ENCODE measurements at places on chromosomes 16 and 17.

DNA sequence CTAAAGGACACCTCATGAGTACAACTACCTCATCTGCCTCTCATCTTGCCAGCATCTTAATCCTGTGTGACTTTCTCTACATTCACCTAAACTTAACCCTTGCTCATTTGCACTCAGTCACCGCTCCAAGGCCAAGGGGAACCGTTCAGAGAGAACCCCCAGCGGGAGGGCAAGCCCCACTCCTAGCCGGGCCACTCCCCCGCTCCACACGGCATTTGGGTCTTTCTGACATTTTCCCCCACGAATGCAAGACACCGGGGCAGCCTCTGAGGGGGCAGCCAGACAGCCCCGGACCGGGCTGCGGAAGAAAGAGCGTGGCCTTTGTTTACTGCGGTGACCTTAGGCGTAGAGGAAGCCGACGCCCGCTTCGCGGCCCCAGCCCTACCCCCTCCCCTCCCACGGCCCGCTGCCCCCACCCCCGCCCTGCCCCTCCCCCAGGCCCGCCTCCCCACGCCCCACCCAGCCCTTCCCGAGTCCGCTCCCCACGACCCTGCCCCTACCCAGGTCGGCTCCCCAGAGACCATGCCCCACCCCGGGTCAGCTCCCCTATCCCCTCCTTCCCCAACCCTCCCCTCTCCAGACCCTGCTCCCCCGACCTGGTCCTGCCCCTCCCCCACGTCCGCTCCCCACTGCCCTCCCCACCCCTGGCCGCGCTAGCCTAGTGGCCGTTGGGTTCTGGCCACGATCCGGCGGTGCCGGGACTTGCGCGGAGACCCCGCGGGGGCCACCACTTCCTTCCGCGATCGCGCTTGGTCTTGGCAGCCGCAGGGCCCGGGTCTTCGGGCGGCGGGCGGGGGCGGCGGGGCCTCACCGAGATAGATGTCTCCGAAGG, 789 bp downstream of the CSNK1D start:
- peak; percentile 35 for DNase-seq

- DNase-seq: no peak
These were observed 6.2 kb downstream of the BCL6B start for GRCh38 chr17:7029096-7029495.

GRCh38 chr16:85126394-85126704, 14.1 kb upstream of the CIBAR2 start:
- DNase-seq: no peak

DNA sequence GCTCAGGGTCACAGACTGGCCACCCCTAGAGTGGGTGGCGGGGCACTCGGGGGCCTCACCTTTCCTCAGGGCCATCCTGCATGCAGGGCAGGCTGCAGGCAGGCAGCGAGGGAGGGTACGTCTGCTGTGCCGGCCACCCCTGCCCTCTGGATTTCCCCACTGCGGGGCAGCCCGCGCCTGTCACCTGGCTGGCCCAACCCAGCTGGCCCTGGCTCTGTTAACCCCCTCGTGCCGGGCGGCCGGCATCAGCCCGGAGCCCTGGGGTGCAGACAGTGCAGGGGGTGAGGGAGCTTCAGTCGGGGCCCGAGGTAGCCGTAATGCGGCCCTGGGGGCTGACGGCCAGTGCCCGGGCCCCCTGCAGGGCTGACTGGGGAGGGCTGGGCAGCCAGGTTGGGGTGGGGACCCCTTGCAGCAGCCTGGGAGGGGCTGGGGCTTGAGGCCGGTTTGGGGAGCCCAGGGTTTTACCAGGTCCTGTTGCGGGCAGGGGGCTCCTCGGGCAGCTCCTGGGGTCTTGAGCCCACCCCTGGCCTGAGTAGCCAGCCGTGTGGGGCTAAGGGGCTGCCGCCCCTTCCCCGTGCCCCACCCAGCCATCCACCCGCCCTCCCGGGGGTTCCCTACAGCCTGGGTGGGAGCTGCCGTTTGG, at the start of gene IGFALS:
TSS of gene IGFALS (minus strand) at position 128 of the 643 bp plus-strand sequence. CDS start at position 75, 53 bp downstream.
- DNase-seq: no peak

GRCh38 chr16:78656887-78657286, 557.4 kb downstream of the WWOX start:
- no peak for DNase-seq

DNA sequence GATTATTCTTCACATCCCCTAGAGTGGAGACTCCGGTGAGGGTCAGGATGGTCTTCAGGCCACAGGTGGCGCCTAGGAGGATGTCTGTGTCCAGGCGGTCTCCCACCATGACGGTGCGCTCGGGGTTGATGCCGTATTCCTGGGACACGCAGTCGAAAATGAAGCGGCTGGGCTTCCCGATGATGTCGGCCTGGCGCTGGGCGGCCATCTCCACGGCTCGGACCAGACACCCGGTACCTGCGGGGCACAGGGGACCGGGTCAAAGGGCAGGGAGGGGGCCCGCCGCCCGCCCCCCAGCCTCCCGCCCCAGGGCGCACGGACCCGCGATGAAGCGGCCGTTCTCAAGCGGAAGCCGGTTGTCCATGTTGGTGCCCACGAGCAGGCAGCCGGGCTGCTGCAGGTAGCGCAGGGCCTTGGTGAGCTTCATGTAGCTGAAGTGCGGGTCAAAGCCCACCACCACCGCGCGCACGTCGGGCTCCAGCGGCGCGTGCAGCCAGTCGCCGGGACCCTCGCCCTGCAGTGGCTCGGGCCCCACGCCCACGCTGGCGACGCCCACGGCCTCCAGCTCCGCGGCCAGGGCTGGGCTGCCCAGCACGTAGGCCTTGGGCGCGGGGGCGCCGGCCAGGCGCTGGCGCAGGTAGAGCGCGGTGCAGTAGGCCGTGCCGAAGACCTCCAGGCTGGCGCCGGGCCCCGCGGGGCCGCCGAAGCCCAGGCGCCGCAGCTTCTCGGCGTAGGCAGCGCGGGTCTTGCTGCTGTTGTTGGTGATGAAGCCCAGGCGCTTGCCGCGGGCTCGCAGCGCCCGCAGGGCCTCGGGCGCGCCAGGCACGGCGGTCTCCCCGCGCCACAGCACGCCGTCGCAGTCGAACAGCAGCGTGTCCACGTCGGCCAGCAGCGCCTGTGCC, 572 bp downstream of the PGP start:
- no peak for DNase-seq

- DNase-seq: peak; percentile 60
These were observed 186.0 kb upstream of the TNRC6C start for GRCh38 chr17:77772461-77772897.

- DNase-seq: no peak
These were observed 23.0 kb downstream of the ARHGAP23 start for GRCh38 chr17:38451030-38451839.

DNA sequence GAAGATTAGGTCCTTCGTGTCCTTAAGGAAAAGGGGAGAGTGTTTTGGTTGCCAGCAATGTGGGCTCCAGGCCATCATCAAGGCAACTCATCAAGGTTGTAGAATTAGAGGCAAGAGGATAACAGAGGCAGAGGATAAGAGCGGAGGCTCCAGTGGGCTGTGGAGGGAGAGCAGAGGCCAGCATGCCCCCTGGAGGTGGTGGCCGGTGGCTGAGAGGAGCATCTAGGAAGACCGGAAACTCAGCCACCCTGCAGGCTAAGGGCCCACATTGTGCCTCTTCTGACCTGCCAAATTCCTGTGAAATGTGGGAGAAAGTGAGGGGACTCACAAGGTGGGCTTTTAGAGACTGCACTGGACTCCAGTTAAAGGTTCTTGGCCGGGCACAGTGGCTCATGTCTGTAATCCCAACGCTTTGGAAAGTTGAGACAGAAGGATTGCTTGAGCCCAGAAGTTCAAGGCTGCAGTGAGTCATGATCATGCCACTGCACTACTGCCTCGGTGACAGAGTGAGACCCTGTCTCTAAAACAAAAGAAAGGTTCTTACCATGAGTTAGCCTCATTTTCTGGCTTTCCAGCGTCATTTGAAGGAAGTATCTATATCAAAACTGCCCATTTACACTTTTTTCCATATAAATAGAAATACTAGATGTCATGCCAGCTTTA, 62.7 kb upstream of the ADORA2B start:
- DNase-seq: no peak

- no peak for DNase-seq
These were observed 2.2 kb upstream of the ALDOA start for GRCh38 chr16:30063278-30063892.

DNA sequence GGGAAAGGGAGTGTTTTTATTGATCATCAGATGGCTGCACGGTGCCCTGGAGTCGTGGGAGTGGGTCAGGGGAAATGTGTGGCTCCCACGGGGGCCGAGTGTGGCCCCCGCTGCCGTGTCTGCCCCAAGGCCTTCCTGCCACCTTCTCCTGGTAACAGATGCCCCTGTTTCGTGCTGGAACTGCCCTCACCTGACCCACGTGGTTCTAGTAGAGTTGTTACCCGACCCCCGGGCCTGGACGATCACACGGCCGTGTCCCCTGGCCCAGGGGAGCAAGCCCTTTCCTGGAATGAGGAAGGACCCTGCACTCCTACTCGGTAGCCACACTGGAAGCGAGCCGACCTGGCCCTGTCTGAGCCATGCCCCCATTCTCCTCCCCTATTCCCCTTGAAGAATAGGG, 37.6 kb downstream of the ACTG1 start:
- no peak for DNase-seq

DNA sequence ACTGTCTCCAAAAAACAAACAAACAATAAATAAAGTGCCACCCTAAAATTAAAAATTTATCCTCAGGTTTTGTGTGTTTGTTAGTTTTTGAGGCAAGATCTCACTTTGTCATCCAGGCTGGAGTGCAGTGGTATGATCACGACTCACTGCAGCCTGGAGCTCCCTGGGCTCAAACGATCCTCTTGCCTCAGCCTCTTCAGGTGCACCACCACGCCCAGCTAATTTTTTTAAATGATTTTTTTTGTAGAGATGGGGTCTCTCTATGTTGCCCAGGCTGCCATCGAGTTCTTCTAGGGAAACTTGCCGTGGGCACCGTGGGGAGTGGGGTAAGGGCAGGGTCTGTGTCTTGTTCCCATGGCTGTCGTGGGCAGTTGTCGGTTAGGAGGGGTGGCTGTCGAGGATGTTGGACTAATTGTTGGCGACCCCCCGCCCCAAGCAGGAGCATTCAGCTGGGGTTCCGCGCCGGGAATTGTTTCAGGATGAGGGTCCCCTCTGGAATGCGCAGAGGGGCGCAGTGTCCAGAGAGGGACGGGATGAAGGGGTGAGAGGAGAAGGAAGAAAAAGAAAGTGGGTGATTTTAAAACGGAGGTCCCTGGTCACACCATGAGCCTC, 1.1 kb upstream of the RNF213 start:
- DNase-seq: no peak

DNA sequence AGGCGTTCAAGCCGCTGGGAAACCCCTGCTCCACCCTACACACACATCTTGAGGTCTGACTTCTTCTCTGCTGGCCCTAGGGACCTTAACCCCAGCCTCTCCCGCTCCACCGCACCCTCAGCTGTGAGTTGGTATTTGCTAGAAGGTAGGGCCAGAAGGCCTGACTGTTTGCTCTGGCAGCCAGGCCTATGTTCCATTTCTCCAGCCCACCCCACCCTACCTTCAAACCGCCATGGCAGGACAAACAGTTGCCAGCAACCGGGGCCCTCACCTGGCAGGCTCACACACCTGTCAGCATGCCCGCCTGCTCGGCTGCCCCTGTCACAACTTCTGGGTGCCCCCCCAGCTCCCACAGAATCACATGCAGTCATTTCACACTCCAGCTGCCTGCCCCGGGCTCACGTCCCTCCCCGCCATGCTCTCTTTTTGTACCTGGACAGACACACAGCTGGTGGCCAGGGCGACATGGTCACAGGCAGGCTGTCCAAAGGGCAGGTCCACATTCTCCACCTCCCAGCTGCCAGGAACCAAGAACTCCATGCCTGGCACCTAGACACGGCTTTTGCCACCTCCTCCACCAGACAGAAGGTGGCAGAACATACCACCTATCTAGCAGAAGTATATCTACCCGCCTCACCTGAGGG, 2.6 kb upstream of the ATP2A3 start:
- DNase-seq: no peak

DNA sequence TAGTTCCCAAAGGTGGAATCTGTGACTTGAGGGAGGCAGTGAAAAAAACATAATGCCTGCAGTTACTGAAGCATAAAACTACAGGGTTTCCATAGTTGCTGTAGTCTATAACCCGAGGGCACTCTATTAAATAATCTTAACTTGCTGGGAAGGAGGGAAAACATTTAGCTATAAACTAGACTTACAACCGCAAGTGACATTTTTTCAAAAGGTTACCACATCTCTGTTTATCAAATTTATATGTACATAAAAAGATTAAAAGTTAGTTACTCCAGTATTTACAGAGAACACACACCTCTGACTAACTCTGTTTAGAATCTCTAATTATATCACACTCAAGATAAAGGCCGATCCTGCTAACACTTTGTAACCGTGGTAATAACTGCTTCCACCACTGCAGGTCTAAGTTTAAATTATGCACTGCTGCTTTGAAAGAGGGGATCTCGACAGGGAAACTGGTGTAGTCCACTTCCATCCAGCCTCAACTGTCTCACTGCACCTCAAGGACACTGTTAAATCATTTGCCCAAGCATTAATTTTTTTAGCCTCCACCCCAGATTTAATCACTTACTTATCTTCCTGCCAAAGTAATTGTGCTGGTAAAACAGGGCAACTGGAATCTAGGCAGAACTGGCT, 14.6 kb downstream of the KCNJ16 start:
- no peak for DNase-seq

DNA sequence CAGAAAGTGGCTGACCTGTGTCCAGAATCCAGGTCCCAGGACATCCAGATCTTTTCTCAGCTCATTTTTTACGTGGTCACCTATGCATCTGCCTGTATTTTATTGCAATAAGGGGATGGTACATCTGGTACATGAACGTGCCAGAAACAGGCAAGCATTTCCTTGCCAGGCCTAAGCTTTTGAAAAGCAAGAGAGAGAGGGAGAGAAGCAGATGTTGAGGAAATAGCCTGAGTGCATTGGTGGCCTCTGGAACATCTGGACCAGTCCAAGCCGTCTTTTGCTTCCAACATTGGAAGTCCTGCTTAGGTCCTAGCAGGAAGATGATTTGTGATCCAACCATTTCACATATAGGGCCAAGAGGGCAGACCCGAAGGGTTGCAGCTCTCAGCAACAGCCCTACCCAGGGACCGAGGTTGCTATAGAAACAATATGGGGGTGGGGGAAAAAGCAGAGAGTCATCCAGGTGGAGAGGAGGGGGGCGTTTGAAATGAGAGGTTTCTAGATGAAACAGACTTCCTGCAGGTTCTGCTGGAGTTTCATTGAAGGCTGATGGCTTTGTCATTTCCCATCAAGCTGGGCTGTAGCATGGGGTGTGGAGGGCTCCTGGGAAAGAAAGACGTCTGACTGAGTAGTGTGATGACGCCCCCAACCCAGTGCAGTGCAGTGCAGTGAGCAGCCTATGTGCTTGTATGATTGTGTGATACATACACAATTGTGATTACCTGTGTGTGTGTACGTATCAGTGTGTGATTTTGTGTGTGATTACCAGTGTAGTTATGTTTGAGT, 61.6 kb downstream of the SHISA6 start:
- no peak for DNase-seq

DNA sequence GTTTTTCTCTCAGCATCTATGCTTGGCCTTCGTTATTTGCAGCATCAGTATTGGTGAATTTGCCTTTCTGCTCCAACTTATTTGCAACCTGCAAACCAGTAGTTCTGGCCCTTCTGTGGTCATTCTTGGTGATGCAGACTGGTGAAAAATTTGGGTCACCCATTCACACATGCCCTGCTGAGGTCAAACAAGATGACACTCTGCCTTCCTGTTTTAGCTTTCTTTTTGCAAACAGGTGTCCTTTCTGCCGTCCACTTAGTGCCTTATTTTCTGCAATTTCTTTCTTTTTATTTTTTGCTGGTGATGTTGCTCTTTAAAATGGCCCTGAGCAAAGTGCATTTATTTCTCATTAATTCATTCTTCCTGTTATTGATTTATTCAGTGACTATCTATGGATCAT, 31.3 kb downstream of the PLCG2 start:
- no peak for DNase-seq

- no peak for DNase-seq
These were observed 184.8 kb upstream of the ZFHX3 start for GRCh38 chr16:73232555-73233328.

- DNase-seq: no peak
These were observed 24.6 kb upstream of the TNRC6C start for GRCh38 chr17:77933777-77934398.
